ENCODE measurements at places on chromosomes 3 and 15.

DNA sequence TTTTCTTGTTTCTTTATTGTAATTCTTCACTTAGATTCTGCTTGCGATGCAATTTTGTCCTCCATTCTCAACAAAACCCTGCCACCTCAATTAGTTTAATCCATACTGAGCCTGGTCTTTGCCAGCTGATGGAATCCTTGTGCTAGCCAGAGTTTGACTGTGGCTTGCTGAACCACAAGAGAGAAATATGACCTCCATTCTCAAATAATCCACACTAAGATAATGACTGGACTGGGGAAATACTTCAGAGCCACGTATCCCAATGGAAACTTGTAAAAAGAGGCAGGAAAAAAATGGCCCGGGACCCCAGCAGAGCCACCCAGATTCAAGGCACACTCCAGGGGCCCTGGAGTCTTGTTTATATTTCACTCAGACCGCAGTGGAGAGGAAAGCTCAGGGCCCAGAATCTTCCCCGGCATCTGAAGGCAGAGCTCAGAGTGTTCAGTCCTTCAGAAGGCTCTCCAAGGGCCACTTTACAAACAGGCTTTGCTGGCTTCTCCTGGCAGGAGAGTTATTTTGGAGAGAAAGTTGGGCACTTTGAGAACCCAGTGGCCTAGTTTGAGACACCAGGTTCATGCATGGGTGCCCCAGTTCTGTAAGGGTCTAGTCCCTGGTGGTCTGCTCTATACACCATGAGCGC, 62.7 kb downstream of the SSUH2 start:
- DNase-seq: no peak
- no peak overlapping the region for H3K4me3 ChIP-seq
- H3K27ac ChIP-seq: no peak overlapping the region
- H3K27me3 ChIP-seq: no peaks in the 10 kb centered on the region
- H3K36me3 ChIP-seq: no peaks in the 10 kb centered on the region
- peaks cover 5% of the 10 kb centered on the region for H3K4me1 ChIP-seq

GRCh38 chr3:178750639-178751300, 214.5 kb downstream of the KCNMB2 start:
- H3K36me3 ChIP-seq: peaks cover 7% of the 10 kb centered on the region
- no peak for DNase-seq
- no peaks in the 10 kb centered on the region for H3K4me1 ChIP-seq
- H3K4me3 ChIP-seq: no peak overlapping the region
- no peaks in the 10 kb centered on the region for H3K27me3 ChIP-seq
- H3K27ac ChIP-seq: no peak overlapping the region

GRCh38 chr15:44719293-44719999, 8.1 kb downstream of the B2M start:
- no peak overlapping the region for H3K4me3 ChIP-seq
- no peaks in the 10 kb centered on the region for H3K27me3 ChIP-seq
- H3K27ac ChIP-seq: peak overlapping the region; percentile 84
- peaks cover 7% of the 10 kb centered on the region for H3K4me1 ChIP-seq

DNA sequence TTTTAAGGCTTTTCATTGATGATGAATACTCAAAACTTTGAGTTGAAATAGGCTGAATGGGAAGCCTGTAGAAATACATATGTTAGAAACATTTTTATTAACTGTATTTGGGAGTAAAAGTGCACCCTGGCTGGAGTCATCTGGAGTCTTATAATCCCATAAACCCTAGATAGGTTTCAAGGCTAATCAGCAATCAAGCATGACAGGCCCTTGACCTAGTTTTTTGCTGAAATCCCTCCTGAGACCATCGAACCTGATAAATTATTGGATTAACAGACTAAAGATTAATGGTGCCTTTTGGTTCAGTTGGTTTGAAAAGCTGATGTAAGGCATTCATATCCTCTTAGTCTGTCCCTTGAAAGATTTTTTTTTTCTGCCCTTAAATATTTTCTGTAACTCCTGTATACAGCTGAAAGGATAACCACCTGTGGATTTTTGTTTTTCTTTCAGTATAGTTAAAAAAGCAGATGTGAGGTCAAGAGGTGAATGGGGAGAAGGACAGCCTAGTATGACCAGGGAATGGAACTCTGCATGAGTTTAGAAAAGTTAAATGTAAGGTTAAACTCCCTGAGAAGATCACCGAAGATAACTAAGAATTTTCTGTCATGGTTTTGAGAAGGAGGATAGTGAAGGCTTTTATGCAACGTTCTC, 69.4 kb upstream of the STXBP5L start:
- no peaks in the 10 kb centered on the region for H3K36me3 ChIP-seq
- peak overlapping the region; percentile 81 for H3K27ac ChIP-seq
- peaks cover 20% of the 10 kb centered on the region for H3K4me1 ChIP-seq
- peaks cover 7% of the 10 kb centered on the region for H3K27me3 ChIP-seq

DNA sequence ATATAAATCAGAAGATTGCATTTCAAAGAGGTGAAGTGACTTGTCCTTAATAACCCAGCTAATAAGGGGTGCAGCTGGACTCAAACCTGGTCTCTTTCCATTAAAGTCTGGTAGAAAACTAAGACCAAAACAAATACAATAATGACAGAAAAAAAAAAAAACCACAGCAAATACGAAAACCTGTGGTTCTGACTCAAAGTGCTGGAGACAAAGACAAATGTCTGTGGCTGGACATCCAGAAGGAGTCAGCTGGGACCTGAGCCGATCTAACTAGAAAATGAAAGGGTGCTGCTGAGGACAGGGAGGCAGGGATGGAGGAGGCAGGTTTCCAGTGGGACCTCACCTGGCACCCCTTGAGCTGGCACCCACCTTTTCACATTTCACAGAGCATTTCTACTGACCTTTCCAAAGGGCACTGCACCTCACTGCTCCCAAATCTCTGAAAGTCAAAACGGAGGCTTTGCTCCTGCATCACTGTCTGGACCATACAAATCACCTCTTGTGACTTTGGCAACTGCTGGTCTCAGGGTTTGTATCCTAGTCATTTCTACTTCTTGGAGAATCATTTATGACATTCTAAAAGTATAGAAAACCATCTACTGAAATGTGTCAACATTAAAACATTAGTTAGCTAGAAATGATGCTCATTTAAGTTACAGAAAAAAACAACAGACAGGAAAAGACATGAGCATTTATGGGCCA, 61.7 kb downstream of the CCNL1 start:
- DNase-seq: no peak
- peaks cover 18% of the 10 kb centered on the region for H3K27me3 ChIP-seq
- H3K27ac ChIP-seq: no peak overlapping the region
- H3K4me3 ChIP-seq: no peak overlapping the region
- no peaks in the 10 kb centered on the region for H3K36me3 ChIP-seq
- peaks cover 14% of the 10 kb centered on the region for H3K4me1 ChIP-seq

- peaks cover 7% of the 10 kb centered on the region for H3K4me1 ChIP-seq
- H3K27ac ChIP-seq: no peak overlapping the region
- peaks cover 8% of the 10 kb centered on the region for H3K27me3 ChIP-seq
- no peaks in the 10 kb centered on the region for H3K36me3 ChIP-seq
Observed at GRCh38 chr15:63931556-63931955, 97.8 kb upstream of the HERC1 start.

DNA sequence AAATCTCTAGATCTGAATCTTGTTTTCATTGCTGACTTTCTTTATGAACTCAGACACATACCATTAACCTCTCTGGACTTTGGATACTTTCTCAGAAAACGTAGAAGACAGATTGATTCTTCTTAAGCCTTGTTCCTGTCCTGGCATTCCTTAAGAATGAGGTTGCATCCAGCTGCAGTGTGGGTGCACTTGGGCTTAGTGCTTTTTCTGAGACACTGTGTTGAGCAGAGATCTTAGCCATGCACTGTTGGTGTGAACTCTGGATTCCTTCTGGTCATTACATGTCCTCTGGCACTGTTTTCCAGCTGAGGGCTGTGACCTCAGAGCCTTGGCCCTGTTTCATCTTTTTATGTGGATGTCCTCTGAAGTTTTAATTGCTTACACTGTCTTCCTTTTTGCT, 428.3 kb downstream of the CNTN4 start:
- no peaks in the 10 kb centered on the region for H3K27me3 ChIP-seq
- no peak for DNase-seq
- no peak overlapping the region for H3K4me3 ChIP-seq
- H3K27ac ChIP-seq: peak overlapping the region; percentile 38
- H3K36me3 ChIP-seq: no peaks in the 10 kb centered on the region

DNA sequence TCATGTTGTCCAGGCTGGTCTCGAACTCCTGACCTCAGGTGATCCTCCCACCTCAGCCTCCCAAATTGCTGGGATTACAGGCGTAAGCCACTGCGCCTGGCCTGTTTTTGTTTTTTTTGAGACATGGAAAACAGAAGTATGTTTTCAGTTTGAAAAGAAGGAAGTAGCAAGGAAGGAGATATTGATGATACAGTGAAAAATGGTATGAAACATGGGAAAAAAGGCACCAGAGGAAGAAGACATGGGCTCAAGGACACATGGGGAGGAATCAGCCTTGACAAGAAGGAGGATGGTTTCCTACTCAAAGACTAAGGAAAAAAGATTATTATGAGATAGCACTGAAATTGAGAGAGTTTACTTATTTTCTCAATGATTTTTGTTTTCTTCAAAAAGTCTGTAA, 30.7 kb downstream of the FMN1 start:
- peaks cover 10% of the 10 kb centered on the region for H3K4me1 ChIP-seq
- H3K36me3 ChIP-seq: peaks cover 9% of the 10 kb centered on the region
- DNase-seq: no peak
- H3K4me3 ChIP-seq: no peak overlapping the region
- H3K27me3 ChIP-seq: peaks cover 7% of the 10 kb centered on the region

DNA sequence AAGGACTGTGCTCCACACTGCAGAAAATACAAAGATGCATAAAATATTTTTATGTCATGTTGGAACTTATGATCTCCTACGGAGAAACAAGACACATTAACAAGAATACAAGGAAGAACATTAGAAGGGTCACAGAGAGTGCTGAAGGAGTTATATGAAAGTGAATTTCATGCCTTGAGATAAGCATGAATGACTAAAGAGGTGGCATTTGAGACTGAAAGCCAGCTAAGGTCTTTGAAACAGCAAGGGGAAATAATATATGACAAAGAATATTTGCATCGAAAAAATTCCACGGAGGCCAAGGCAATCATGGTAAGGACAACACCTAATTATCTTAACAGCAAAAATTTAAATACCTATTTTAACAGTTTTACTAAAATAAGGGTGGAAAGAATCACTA, 12.5 kb downstream of the GSK3B start:
- peaks cover 5% of the 10 kb centered on the region for H3K4me1 ChIP-seq
- no peak overlapping the region for H3K4me3 ChIP-seq
- no peak for DNase-seq

DNA sequence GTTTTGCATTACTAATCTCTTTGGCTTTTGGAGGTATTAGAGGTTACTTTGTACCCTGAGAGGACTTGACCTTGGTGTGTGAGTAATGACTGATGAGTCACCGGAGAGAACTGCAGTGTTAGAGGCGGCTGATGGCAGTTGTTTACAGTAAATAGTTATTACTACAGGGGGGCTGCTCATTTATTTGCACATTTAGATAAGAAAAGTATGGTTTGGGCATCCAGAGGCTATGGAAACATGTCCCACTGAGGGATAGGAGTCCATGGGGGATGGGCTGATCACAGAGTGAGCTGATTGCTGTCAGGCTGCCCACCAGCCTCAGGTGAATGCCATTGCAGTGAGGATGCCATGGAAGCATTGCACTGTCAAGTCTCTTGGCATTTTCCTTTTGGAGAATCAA, 17.3 kb upstream of the STAC start:
- H3K27me3 ChIP-seq: no peaks in the 10 kb centered on the region
- H3K4me3 ChIP-seq: no peak overlapping the region
- peaks cover 5% of the 10 kb centered on the region for H3K36me3 ChIP-seq
- DNase-seq: no peak
- peaks cover 26% of the 10 kb centered on the region for H3K4me1 ChIP-seq

DNA sequence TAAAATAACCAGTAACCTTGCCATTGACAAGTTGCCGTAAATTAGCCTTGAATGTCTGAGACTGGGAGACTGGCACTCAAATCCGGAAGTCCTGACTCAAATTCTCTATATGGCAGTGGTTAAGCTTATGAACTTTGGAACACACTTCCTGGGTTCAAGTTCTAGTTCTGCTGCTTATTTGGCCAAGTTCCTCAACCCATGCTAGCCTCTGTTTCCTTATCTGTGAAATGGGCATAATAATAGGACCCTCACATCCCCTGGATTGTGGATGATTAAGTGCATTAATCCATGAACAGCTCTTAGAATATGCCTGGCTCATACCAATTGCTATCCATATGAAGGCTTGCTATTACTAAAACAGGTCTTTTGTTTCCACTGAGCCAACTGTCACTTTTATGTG, 311.5 kb downstream of the EDEM1 start:
- no peak overlapping the region for H3K27ac ChIP-seq
- H3K36me3 ChIP-seq: no peaks in the 10 kb centered on the region
- H3K4me1 ChIP-seq: no peaks in the 10 kb centered on the region
- no peak overlapping the region for H3K4me3 ChIP-seq
- no peak for DNase-seq

DNA sequence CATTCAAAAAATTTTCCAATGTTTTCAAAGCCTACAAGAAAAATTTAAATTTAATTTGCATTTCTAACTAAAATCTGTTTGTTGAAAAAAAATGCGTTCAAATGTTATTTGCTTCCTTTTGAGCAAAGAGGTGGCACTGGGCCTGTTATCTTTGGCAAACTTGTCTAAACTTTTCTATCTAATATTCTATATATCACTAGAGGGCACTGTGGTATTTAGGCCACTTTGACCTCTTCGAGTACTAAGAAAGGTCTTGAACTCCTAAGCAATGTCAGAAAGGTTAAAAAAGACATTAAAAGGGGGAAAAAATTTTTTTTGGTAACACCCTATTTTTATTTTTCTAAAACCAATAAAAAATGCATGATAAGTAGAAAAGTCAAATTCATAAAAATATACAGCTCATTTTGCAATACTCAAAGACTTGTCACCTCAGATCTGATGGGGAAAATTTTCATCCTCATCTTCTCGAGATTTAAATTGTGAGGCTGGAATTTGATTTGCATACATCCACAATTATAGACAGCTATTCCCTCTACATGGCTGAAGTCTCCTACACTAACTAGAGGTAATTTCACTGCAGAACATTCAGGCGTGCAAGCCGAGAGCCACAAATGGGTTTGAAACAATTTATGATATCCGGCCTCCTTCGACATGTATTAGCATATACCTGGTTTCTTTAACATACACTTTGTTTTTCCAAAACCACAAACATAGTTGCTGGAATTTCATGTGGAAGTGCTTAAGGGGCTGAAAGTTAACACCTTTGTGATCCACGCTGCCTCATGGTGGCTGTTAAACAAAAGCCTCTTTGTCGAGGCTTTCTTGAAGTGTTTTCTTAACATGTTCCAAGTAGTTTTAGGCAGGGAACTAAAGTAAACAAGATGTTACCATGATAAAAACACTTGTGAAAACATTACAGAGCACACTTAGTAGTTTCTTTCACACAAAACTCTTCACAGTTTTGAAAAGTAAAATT, 576.4 kb downstream of the FOXP1 start:
- peaks cover 44% of the 10 kb centered on the region for H3K4me1 ChIP-seq
- H3K36me3 ChIP-seq: peaks cover 10% of the 10 kb centered on the region
- H3K4me3 ChIP-seq: no peak overlapping the region
- DNase-seq: no peak
- H3K27me3 ChIP-seq: no peaks in the 10 kb centered on the region

GRCh38 chr3:541062-541801, 344.7 kb downstream of the CHL1 start:
- H3K4me3 ChIP-seq: no peak overlapping the region
- DNase-seq: peak; percentile 11
- no peaks in the 10 kb centered on the region for H3K36me3 ChIP-seq
- H3K27ac ChIP-seq: peak overlapping the region; percentile 61

- H3K4me1 ChIP-seq: no peaks in the 10 kb centered on the region
- no peaks in the 10 kb centered on the region for H3K36me3 ChIP-seq
- no peak overlapping the region for H3K4me3 ChIP-seq
- no peaks in the 10 kb centered on the region for H3K27me3 ChIP-seq
- no peak overlapping the region for H3K27ac ChIP-seq
Observed at GRCh38 chr3:20022954-20023622, 11.0 kb upstream of the PP2D1 start.

GRCh38 chr3:149810846-149811245, 2.2 kb upstream of the RNF13 start:
- no peak overlapping the region for H3K4me3 ChIP-seq
- H3K27me3 ChIP-seq: peaks cover 4% of the 10 kb centered on the region
- H3K27ac ChIP-seq: no peak overlapping the region
- DNase-seq: no peak

Data from nephron progenitor cell (in vitro differentiated cells).